ENCODE measurements at places on chromosomes 4 and X.

DNA sequence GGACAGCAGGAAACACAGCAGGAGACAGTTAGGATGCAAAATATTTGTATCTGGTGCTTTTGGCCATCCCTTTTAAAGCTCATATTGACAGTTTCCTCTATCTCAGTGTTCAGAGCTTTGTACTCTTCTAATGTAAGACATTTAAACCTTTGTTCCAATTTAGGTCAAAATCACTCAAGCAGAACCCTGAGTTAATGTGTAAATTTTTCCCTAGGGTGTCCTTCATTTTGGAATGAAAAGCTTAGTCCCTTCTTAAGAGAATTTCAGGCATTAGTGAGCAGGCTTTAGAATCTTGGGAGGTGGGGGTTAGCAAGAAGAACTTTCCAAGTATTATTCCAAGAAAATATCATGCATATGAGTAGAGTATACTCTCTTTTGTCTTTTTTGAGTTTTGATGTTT lies 188.7 kb downstream of the GBA3 start:
- DNase-seq, result no peak

DNA sequence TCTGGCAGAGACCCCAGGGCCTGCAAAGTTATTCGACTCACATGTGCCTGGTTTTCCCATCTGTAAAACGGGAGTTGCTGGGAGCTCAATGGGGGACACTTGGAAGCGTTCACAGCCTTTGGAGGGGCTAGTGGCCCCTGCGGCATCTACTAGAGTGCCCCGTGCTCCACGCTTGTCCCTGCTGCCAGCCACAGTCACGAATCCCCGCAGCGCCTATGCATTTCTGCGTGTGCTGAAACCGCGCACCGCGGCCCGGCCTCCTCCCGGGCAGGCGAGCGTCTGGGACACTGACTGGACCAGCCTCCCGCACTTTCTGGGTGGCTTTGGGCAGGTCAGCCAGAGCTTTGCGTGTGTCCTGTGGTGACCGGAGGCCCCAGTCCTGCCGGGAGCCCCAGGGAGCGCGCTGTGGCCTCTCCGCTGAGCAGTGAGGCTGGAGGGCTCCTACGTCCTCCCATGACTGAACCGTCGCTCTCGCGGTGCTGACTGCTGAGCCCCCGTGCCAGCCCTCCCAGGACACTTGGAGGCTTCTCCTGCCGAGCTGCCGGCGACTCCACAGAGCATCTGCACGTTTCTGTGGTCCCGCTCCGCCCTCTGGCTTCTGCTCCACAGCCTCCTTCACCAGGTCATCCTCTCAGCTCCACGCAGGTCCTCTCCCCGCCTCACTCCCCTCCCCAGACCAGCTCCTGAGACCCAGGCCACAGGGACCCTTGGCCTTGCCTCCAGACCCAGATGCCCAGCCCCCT lies 36.3 kb downstream of the PIGG start:
- DNase-seq, result no peak

DNA sequence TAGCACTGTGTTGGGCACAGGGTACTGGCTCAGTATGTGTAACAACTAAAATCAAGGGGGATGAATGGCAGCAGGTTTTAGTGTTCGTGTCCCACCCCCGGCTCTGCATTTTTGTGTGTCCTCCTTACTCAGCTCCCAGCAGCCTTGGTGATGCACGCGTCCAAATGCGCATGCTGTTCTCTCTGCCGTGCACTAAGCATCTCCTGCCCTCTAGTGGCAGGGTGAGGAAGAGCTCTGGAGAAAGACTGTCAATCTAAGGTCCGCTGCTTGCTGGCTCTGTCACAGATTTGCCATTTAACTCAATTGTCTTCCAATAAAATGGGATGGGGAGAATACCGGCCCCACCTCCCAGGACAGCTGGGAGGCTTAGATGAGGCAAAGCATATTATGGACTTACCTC lies 61.4 kb downstream of the WFS1 start:
- no peak for DNase-seq

- DNase-seq, result no peak
Measured at GRCh38 chr4:141657550-141658250, 21.3 kb downstream of the IL15 start.

DNA sequence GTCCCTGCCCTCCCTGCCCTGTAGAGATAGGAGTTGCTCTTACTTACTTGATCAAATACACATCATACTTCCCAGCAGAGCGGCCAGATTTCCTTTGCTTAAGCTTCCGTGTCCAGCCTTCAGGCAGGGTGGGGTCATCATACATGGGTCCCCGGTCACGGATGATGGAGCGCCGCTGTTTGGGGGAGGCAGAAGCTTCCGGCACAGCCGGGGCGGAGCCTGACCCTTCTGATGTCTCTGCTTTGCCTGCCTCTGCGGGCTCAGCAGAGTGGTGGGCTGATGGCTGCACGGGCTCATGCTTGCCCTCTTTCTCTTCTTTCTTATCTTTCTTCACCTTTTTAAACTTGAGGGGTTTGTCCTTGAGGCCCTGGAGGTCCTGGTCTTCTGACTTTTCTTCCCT lies 12.5 kb upstream of the IRAK1 start:
- DNase-seq, result no peak

- no peak for DNase-seq
Measured at GRCh38 chr4:129543299-129543698, 447.3 kb downstream of the C4orf33 start.

DNA sequence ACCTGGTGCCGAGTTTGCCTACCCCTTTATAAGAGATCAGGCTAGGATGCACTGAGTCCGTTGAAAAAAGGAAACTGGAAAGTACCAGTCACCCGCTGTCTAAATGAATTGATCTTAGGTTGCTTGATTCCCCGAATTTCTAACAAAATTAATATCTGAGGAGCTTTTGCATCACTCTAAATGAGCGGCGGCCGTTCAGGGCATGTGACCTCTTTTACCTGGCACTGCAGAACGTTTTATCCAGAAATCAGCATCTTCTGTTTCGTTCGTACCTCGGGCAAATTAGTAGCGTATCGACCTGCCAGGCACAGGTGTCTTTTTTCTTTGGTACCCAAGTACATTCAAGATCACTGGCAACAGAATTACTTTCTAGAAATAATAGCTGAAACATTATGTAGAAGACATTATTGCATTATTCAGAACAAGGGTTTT lies 876 bp downstream of the KLHL2 start:
- no peak for DNase-seq

DNA sequence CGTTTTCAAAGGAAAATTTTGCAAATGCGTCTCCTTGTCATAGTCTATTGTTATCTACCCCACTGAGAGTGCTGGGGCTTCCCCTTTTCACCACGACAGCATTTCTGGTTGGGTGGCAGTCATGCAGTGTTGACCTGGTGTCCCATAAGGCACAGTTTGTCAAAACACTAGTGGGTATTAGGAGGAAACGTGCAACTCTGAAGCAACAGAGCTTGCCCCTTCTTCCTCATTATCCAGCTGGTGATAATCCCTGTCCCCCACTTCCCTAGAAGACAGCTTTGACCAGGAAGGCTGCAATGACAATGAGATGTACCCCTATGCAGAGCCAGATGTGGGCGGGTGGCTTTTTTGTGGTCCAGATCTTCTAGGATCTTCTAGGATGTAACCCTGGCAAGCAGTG lies 1.8 kb downstream of the TBC1D1 start:
- DNase-seq, result no peak

GRCh38 chr4:98754736-98755135 lies 96.3 kb upstream of the TSPAN5 start:
- no peak for DNase-seq

DNA sequence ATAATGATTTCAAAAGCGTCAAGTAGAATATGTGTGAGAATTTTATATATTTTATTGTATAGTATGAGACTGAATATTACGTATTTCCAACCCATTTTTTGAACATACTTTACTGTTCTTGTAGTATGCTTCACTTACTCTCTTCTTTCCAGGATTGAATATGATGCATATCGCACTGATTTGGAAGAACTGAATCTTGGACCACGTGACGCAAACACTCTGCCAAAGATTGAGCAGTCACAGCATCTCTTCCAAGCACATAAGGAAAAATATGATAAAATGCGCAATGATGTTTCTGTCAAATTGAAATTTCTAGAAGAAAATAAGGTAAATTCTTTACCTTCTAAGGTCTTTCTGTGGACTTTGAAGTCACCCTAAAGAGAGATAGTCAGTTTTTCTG lies 48.1 kb upstream of the FHDC1 start:
- no peak for DNase-seq

GRCh38 chrX:39563178-39563577 lies 534.6 kb downstream of the BCOR start:
- no peak for DNase-seq

All from GF-D8 (cell line).